Stimulated activated CD8-positive, alpha-beta memory T cell treated with anti-CD3 and anti-CD28 coated beads, Interleukin-4, amount 100 ng/mL, for 1 hour (primary cell): ENCODE measurements at places on chromosomes 5 and 9.

GRCh38 chr9:15509931-15510788 is 610 bp downstream of the PSIP1 start:
- DNase-seq, result peak; percentile 37

DNA sequence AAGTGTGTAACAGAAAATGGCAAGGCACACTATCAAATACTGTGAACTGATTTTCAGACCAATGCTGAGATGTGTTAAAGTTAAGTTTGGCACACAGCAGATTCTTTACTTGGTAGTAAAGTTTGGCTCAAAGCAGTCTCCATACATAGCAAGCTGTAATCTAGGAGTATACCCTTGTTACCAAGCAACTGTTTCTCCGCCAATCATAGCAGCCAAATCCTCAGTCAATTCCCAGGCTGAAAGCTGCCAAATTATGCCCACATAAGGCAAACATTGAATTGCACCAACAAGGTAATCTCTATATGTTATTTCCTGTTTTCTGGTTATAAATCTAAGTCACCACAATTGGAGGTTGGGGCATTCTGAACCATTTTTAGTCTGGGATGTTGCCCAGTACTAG is 345.7 kb downstream of the DEPDC1B start:
- no peak for DNase-seq

DNA sequence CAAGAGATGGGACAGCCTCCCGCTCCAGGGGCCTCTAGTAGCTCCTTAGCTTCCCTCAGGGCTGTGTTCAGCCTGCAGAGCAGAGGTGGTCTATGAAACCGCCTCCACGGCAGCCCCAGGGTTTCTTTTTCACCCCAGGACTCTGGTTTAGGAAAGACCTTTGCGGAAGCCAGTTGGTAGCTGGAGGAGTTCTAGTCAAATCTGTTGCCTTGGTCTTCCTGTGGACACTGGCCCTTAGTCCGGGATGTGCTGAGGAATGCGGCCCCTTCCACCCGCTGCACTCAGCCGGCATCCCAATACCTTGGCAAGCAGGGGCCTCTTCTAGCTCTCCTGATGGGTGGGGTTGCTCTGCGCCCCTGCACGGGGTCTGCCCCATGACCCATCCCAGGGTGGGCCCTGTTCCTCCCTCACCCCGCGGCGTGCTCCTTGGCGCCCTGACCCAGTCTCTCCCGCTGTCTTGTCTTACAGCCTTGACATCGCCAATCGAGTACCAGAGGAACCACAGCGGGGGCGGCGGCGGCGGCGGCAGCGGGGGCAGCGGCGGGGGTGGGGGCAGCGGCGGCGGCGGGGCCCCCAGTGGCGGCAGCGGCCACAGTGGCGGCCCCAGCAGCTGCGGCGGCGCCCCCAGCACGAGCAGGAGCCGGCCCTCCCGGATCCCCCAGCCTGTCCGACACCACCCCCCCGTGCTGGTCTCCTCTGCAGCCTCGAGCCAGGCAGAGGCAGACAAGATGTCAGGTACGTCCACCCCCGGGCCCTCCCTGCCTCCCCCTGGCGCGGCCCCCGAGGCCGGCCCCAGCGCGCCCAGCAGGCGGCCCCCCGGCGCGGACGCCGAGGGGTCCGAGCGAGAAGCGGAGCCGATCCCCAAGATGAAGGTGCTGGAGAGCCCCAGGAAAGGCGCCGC is 94.3 kb upstream of the OTULINL start:
- no peak for DNase-seq

GRCh38 chr9:137956039-137956438 is 78.5 kb downstream of the CACNA1B start:
- no peak for DNase-seq

DNA sequence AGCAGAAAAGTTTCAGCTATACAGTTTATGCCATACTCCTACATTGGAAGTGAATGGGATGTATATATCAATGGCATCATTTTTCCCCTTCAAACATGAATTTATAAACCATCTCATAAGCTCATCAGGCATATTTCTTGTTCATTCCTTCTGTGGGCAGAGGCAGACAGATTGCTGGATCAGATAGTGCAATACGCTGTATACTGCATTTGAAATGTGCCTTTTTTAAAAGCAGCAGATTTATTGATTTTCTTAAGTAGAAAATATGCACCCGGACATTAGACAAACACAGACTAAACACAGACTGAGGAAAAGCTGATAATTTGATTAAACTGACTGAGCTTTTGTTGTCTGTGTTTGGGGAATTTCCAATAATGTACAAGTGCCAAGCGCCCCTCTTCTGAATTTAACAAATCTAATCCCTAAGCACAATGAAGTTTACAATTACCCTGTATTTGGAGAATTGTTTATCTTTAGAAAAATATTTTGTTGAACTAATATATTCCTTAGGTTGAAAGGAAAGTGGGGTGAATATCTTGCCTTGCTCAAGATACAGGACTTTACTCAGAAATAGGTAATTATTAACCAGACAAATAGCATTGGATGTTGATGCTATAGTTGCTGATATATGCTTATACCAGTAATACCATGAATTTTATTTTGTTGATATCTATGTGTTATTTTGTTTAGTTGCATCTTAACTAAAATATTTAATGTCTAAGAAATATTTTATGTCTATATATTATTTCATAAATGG is 566.6 kb upstream of the MEF2C start:
- no peak for DNase-seq

DNA sequence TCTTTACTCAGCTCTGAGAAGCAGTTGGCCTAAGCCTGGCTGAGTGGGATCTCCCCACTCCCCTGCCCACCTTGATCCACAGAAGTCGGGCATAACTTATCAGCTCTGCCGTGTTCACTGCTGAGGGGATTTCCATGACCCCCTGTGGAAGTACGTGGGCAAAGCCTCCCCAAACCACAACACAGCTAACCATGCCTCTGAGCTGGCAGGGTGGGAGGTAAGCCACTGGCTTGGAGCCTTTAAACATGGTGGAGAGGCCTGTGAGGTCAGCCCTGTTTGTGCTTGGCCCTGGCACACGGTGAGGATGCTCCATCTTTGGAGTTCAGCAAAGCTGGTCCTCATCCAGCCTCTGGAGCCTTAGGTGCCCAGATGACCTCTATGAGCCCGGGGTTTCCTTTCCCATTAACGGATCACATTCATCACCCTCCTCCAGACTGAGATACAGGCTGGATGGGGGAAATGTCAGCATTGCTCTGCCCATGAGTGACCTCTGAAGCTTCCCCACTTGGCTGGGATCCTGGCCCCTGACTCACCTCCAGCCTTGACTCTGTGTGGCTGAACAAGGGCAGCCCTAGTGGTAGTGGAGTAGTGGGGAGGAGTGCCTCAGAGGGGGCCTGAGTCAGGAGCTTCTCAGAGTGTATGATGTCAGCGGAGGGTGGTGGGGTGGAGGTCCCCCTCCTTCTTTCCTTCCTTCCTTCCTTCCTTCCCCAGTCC is 6.2 kb downstream of the PDLIM4 start:
- DNase-seq, result no peak

DNA sequence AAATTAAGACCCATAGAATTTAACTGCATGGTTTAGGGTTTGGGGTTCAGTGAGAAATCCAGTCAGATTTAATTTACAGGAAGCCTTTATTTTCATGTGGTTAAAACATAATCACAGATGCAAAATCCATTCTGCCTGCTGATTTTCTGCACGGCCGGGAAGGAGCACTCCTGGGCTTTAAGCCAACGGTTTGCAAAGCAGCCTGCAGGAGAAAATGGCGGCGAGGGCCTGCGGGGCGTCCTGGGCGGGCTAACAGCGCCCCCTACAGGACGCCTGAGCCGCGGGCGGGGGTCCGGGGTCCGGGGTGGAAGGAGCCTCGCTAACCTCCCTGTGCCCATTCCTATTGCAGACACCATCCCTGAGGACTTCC is 47.6 kb downstream of the THBS4 start:
- DNase-seq, result no peak

GRCh38 chr5:74105126-74105780 is 479.3 kb downstream of the ARHGEF28 start:
- DNase-seq, result no peak

GRCh38 chr9:33860200-33860871 is 43.4 kb downstream of the UBE2R2 start:
- DNase-seq, result no peak

GRCh38 chr5:154287136-154287535 is 96.6 kb downstream of the GALNT10 start:
- no peak for DNase-seq

DNA sequence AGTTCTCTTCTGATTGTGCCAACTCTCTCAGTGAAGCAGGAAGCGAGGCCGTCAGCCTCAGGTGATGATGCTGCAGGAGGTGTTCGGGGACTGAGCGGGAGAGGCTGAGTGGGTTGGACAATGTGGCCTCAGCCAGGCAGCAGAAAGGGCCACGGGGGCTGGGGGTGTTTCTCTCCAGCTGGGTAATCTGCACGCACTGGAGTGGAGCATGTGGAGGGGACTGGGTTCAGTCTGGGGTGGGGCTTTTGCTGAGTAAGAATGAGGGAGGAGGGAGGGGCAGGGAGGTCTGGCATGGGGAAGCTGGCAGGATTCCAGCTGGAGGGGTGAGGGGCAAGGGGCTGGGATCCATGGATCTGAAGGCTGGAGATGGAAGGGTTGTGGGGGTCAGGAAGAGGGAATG is 60.8 kb upstream of the PHYKPL start:
- DNase-seq, result no peak

DNA sequence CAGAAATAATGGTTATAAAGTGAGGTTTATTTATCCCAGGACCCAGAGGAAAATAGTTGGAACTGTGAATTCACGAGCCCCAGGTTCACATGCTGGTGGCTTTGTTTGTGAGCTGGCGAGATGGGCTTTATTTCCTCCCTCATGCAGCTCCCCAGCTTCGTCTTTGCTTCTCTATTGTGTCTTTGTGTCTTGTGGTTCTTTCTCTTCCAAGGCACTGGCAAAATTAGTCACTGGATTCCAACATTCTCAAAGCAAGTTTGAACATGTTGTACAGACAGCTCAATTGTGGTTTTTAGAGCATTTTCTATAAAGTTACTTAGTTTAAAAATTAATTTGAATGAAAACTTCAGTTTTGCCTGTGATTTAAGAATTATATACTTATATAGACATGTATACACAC is 7.2 kb downstream of the NDUFS6 start:
- DNase-seq, result no peak

DNA sequence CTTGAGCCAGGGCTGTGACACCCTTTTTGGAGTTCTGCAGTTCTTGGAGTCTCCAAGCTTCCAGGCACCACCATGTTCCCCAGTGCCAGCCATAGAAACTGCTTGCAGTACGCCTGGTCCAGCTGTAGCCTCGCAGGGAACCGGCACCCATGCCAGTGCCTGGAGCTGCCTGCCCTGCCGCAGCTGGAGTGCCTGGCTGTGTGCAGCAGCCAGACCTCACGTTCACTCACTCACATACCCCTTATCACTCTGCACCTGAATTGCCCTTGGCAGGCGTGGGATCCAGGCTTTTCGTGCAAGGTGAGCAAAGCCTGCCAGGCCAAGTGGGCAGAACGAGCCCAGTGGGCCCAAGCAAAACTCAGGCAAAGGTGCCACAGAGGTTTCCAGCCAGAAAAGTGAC is 77.8 kb upstream of the SHB start:
- no peak for DNase-seq

DNA sequence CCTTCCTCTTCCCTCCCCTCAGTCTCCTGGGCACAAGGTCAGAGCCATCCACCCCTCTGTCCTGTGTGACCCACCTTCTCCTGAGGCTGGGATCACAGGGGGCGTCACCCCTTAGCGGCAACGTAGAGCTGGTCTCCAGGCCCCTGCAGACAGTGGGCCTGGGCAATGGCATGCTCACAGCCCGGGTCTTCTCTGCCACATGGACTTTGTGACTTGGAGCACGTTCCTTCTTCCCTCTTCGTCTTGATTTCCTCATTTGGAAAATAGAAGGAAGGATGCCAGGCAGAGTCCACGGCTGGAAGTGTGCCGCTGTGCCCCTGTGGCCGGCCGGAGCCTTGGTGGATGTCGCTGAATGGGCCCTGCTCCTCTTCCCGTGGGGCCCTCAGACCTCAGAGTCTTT is 10.0 kb downstream of the RXRA start:
- no peak for DNase-seq

DNA sequence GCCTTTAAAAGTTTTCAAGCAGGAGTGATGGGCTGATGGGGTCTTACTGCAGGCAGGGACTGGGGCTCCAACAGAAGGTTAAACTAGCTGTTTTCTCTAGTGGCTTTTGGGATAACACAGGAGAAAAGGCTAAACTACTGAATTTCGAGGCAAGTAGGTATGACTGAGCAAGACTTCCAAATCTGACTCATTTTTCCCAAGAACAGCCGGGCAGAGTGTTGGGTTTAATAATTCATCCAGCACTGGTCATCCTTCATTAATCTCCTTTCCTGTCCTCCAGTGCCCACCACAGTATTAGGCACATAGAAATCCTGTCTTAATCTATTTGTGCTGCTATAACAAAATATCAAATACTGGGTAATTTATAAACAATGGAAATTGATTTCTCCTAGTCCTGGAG is 20.5 kb downstream of the MSX2 start:
- DNase-seq, result no peak

DNA sequence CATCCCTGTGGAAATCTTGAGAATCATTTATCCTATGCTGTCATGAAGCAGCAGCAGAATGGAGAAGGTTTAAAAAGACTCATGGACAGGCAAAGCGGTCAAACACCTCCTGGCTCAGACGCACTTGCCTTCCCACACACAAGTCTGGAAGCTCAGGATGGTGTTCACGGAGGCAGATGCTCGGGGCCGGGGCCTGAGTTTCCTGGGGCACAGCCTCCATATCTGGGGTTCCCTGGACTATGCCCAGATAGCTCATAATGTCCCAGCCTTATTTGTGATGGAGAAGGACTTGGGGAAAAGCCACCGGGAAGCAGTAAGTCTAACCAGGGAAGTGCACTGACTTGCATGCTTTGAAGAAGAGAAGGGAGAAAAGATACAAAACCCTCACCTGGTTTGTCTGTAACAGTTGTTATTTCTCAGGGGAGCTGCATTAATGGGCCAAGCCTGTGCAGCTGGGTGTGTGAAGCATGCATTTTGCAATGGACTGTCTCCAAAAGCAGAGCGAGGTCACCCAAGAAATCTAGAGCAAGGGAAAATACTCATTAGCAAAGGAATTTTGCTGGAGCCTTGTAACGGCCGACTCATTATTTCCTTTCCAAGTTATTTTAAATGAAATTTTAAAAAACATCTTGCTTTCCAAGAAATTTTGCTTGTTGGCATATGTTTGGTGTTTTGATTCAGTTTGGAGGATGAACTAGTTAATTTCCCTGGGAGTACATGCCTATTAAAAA is 3.4 kb downstream of the S1PR3 start:
- no peak for DNase-seq

DNA sequence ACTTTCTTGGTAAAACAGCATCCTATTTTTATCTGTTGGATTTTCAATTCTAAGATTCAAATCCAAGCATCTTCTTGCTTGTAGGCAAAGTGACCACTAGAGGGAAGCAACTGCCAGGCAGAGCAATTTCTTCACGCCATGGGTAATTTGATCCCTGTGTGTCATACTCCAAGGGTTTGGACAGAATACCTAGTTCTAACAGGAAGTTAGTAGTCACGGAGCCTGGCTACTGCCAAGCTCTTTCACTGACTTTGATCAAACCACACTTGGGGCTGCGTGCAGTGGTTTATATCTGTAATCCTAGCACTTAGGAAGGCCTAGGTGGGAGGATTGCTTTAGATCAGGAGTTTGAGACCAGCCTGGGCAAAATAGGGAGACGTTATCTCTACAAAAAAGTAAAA is 473.6 kb upstream of the TNC start:
- DNase-seq, result no peak
